Smooth muscle cell of bladder (primary cell): ENCODE measurements at places on chromosomes 7 and 10. TPM values are rescaled to one million over a fixed set of nuclear protein-coding genes. Genes with fewer than 3 reads are reported as not detected.

CYP26C1 gene
- under 0.01 TPM in 2 replicates for total RNA-seq

VIPR2 gene
- 0.85 and 0.92 TPM in 2 replicates for total RNA-seq

SMO gene
- 30.2 and 33.5 TPM in 2 replicates for total RNA-seq

STEAP2 gene
- total RNA-seq, result 36.7 and 50.3 TPM in 2 replicates

PTPN20 gene
- total RNA-seq, result 0.14 and 1.5 TPM in 2 replicates

PNLIPRP3 gene
- 0.09 TPM in 1 of 2 replicates, not detected in the other for total RNA-seq

FBXO24 gene
- 0.28 and 0.37 TPM in 2 replicates for total RNA-seq

MDFIC gene
- 38.3 and 48.1 TPM in 2 replicates for total RNA-seq

ATXN7L1 gene
- total RNA-seq, result 5.3 and 5.5 TPM in 2 replicates

CPXM2 gene
- 3.1 and 29.0 TPM in 2 replicates for total RNA-seq

LLCFC1 gene
- not detected in 2 replicates for total RNA-seq

FZD8 gene
- 7.0 and 23.1 TPM in 2 replicates for total RNA-seq

HOXA13 gene
- 5.7 and 7.9 TPM in 2 replicates for total RNA-seq

TTYH3 gene
- total RNA-seq, result 27.9 TPM in 2 replicates

ZNF117 gene
- total RNA-seq, result 3.4 and 3.6 TPM in 2 replicates

LEP gene
- total RNA-seq, result 0.09 TPM in 1 of 2 replicates, not detected in the other

GALNT17 gene
- under 0.01 TPM in 1 of 2 replicates, not detected in the other for total RNA-seq

PKD2L1 gene
- total RNA-seq, result not detected in 2 replicates

WDR91 gene
- total RNA-seq, result 4.7 and 5.8 TPM in 2 replicates

DKK1 gene
- 71.7 and 165 TPM in 2 replicates for total RNA-seq

KIAA1549 gene
- 1.4 and 1.5 TPM in 2 replicates for total RNA-seq

RPEL1 gene
- total RNA-seq, result under 0.01 TPM in 1 of 2 replicates, not detected in the other
